ENCODE measurements at places on chromosomes 5 and 9.

DNA sequence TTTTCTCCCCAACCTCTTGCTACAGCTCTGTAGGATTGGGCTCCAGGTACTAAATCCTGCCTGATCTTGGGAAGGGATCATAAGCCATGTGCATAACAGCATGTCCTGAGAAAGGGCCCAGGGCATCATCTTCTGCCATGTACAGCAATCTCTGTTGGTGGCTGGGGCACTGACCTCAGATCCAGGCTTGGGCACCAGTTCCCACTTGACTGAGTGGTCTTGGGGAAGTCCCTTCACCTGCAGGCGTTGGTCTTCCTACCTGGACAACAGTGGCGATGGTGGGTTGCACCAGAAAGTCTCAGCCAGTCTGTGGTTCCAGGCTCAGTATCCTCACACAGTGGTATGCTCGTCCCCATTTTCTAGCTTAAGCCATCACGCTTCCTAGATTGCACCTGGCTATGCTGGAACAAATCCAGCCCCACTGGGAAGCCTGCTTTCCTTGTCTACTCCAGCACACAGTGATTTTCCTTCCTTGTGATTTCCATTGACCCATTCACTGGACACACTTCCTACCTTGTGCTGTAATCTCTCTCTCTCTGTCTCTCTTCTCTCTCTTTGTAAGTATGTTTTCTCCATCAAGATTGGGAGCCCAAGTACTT is 121.7 kb upstream of the PITX1 start:
- no peak for DNase-seq

DNA sequence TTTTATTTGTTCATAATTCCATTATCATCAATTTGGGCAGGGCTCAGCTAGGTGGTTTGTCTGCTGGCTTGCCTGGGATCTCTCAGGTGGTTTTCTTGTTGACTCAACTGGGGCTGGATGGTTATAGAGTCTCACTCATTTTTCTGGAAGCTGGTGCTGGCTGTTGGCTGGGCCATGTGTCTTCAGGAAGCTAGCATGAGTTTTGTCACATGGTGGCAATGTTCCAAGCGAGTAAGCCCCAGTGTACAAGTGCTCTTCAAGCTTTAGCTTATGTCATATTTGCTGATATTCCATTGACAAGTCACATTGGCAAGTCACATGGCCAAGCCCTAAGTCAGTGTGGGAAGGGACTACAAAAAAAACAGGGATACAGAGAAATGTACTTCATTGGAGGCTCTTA is 2.3 kb upstream of the RASEF start:
- DNase-seq: no peak

DNA sequence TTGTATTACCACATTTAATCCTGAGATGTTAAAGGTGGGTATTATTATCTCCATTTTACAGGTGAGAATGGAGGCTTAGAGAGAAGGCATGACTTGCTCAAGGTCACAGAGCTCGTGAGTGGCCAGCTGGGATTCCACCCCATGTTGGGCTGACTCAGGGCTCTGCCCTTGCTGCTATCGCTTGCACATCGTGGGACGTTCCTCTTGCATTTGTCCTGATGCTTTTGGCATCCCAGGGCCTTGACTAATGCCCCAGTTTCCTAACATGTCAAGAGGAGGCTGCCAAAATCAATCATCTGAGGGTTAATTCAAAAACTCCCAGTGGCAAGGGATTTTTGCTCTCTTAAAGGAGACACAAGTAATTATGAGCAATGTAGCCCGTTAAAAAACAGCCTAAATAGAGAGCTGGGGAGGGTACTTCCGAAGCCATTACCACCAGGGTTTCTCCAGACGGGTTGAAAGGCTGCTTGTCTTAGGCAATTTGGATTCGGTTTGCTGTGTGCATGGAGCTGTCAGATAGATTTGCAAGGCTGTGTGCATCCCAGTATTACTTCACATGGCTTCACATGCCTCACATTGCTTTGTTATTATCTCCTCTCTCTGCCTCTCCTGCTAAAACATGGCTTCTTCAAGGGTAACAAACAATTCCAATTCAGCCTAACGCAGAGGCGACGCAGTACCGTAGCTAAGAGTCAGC is 347.4 kb downstream of the DRD1 start:
- no peak for DNase-seq

DNA sequence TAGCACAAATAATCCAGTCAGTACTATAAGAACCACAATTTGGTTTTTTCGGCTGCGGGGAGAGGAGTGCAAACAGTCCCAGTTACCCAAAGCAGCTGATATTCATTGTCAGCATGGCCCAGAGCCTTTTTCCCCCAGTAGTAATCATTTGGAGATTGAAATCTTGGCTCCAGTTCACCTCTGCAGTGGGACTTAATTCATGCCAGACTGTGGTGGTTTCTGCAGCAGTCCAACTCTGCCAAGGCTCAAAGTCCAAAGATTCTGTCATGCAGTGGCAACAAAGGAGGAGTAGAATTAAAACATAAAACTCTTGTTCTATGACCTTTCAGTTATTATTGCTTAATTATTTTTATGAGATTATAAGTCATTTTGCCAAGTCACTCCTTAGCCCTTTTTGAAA is 25.0 kb upstream of the TRIM36 start:
- no peak for DNase-seq

DNA sequence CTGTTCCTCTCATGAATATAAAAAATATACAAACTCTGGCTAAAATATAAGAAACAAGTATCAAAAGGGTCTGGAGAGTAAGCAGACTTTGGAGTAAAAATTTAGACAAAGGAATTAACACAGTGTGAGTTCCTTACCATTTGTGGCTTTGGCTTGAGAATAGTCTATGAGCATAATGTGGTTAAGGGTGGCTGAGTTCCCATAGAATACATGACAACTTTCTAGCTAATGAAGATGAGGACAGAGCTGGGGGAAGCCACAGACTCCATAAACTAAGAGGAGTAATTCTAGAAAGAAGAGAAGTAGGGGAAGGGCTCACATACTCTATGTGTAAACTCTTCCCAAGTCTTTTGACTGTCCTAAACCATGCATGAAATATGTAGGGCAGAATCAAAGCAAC is 79.4 kb downstream of the CAAP1 start:
- no peak for DNase-seq

- no peak for DNase-seq
Observed at GRCh38 chr9:137306066-137306849, 4.2 kb upstream of the NRARP start.

- no peak for DNase-seq
Observed at GRCh38 chr5:19859020-19859419, 129.0 kb downstream of the CDH18 start.

- no peak for DNase-seq
Observed at GRCh38 chr9:111108946-111109345, 70.7 kb upstream of the LPAR1 start.

- DNase-seq: no peak
Observed at GRCh38 chr5:134131578-134132350, 17.3 kb downstream of the TCF7 start.

DNA sequence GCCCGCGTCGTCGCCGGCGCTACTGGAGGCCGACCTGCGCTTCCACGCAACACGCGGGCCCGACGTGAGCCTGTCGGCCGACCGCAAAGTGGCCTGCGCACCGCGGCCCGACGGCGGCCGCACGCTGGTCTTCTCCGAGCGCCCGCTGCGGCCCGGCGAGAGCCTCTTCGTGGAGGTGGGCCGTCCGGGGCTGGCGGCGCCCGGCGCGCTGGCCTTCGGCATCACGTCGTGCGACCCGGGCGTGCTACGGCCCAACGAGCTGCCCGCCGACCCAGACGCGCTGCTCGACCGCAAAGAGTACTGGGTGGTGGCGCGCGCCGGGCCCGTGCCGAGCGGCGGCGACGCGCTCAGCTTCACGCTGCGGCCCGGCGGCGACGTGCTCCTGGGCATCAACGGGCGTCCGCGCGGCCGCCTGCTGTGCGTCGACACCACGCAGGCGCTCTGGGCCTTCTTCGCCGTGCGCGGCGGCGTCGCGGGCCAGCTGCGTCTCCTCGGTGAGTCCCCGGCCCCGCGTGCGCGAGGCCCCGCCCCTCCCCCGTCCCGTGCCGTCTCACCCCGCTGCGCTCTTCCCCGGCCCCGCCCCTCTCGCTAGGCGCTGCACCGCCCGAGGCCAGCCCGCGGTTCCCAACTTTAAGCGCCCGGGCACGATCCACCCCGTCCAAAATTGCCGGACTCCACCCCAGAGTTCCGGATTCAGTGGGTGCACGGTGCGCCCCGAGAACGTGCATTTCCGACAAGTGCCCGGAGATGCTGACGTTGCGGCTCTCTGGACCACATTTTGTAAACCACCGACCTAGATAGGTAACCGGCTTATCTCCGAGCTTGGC is 42.8 kb downstream of the NEURL1B start:
- no peak for DNase-seq

DNA sequence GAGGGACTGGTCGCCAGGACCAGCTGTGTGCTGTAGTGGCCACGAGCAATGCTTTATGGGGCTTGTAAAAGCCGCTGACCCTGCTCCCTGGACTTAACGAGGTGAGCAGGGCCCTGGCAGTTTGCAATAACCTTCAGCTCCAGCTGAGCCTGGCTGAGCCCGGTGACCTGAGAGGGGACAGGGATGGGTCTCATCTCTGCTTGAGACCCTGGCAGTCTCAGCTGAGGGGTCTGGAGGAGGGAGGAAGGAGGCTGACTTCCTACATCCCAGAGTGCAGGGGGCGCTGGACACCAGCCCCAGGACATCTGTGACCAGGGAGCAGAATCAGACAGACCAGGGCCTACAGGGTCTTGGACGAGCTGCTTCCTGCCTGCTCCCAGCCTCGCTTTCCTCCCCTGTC is 277.5 kb upstream of the MVB12B start:
- no peak for DNase-seq

DNA sequence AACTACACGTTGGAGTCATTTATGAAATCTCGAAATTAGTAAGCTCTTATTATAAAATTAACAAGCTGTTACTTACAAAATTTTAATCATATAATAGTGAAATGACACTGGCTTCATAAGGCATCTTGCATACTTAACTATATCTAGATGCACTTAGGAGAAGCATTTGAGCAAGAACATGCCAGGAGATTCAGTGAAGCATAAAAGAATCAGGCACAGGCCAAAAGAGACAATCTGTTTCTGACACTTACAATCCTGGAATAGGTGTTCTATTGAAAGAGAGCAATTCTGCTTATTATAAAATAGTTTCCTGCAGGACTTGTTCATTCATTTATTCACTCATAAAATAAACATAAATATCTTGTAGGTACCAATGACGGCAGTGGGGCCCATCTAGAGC is 1152.2 kb upstream of the CDH6 start:
- no peak for DNase-seq

GRCh38 chr5:142322403-142322746 is 2.4 kb downstream of the SPRY4 start:
- DNase-seq: no peak

DNA sequence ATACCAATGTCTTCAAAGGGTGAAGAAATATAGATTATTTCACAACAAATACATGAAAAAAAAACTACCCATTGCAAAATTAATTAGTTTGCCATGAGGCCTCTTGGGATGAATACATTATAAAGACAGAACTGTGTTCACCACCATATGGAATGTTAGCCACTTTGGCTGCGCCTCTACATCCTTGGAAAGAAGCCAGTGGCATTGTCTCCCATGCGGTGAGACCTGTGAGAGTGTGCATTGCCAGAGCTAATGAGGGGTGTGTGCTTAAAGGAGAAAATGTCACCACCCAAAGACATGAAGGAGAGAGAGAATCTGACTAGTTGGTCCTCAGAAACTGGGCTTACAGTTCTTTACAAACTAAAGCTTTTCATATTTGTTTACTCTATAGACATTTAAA is 110.6 kb downstream of the PLPPR1 start:
- no peak for DNase-seq

DNA sequence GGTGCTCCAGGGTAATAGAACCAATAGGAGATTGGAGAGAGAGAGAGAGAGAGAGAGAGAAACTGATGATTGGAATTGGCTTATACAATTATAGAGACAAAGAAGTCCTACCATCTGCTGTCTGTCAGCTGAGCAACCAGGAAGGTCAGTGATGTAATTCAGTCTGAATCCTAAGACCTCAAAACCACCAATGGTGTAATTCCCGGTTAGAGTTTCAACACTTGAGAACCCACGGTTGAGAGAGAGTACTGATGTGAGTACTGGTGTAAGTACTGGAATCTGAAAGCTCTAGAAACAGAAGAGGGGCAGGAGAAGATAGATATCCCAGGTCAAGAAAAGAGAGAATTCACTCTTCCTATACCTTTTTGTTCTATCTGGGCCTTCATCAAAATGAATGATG is 775.8 kb downstream of the EFNA5 start:
- no peak for DNase-seq

GRCh38 chr5:114152656-114153360 is 209.1 kb upstream of the KCNN2 start:
- DNase-seq: no peak

DNA sequence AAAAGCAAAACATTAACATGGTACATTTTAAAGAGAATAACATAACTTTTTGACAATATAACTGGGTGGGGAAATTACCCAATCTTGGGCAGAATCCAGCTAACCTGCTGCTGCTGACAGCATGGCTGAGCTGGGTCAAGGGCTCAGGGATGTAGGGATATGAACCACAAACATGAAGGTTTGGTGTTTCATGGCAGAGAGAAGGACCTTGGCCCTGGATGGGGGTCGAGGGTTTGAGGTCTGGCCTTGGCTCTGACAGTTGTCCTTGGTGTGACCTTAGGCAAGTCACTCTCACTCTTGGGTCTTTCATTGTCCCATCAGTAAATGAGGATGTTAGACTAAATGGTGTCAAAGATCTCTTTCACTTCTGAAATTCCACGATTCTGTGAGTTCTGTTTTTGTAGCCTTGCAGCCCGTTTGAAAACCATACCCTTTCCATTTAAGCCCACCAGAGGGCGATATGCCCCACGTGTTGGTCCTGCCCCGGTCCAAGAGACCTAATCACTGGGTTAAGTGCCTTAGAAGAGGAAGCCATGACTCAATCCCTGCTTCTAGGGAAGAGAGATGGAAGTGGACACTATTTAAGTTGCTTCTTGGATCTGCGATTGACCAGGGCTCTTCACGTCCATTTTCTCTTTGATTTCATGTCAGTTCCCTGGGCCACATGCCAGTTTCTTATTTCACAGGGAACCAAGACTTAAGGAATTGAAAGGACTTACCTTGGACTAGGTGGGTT is 56.8 kb upstream of the TEX48 start:
- peak; percentile 52 for DNase-seq

GRCh38 chr5:136141561-136141960 is 8.9 kb downstream of the SMAD5 start:
- DNase-seq: no peak

DNA sequence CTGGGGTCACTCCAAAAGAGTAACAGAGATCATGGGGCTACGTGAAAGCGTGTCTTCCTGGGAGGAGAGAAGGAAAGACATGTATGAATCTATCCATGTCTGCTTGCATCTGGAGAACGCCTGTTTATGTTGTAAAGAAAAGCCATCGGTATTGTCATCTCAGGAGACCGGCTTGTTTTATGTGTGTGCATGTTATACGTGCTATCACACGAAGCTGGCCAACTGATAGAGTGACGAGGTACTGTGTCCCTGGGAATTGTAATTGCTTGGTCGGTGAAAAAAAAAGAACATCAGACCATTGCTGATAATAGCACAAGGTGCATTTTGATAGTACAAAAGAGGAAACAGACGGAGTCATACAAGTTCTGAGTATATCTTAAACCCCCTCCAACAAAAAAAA is 370 bp upstream of the CDH6 start:
- no peak for DNase-seq

GRCh38 chr9:124392871-124393460 is 22.3 kb downstream of the PSMB7 start:
- DNase-seq: peak; percentile 72

All from right lung (tissue), 10 donors.